ENCODE measurements at places on chromosomes 11 and 22.

- no peak for DNase-seq
Measured at GRCh38 chr11:71284525-71285092, 32.2 kb upstream of the SHANK2 start.

DNA sequence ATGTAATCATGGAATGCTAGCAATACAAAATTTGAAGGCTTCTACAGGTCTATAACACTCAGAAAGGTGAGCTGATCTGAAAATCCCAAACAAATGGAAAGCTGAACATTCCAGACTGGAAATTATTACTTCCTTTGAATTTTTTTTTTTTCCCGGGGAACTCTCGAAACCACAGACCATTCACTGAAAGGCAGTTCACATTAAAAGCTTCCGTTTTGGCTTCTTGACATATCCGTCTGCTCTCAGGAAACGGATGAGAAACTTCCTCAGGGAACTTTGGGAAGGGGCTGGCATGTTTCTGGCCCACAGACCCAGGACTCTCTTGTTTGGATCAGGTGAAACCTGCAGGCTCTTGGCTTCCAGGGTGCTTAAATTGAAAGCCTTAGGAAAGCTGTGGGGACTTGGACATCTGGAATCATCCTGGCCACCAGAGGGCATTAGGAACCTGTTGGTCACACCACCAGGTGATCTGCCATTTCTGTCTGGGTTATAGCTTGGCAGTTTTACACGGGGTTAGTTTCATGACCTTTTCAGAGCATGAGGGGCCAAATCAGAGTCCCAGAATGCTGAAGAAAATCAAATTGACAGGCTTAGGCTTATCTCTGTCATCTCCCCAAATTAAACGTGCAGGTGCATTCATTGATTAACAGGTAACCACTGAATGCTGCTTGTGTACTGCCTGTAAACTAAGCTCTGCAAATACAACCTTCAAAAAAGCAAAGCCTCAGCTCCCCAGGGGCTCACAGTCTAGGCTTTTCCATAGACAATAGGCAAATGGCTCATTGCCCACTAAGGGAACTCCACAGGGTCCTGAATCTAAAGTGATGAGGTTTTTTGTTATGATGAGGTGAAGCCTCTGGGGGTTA is 22.7 kb upstream of the GRAMD1B start:
- peak; percentile 39 for DNase-seq

DNA sequence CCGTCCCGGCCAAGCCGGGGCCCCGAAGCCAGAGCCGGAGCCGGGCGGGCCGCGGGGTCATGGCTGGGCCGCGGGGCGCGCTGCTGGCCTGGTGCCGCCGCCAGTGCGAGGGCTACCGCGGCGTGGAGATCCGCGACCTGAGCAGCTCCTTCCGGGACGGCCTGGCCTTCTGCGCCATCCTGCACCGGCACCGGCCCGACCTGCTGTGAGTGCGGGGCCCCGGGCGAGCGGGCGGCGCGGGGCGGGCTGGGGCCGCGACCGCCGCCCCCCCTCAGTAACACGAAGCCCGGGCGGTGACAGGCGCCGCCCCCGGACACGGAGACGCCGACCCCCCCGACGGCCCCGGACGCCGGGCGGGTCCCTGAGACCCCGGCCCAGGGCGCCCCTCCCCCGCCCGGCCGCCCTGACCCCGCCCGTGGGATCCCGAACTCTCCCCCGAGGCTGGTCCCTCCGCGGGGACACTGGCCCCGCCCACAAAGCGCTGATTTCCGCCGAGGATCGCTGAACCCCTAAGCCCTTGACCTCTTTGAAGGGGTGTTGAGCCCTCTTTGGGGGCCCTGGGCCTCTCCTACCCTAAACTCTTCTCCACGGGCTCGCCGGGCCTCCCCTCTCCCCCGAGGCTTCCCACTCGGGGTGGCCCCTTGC is 389 bp downstream of the MICALL1 start:
- no peak for DNase-seq

DNA sequence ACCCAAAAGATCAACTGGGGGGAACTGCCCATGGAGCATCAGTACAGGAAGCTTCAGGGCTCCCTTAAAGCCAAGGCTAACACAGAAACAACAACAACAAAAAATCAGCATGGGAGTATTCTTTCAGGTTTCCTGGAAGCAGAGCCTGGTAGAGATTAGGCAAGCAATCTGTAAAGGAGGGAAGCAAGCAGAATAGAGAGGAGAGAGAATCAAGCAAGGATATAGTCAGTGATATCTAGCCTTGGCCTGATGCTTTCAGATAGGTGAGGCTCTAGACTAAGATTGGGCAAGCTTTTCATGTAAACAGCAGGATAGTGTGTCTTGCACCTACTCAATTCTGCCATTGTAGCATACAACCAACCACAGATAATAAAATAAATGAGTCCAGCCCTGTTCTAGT is 44.4 kb upstream of the FAT3 start:
- DNase-seq, result no peak

DNA sequence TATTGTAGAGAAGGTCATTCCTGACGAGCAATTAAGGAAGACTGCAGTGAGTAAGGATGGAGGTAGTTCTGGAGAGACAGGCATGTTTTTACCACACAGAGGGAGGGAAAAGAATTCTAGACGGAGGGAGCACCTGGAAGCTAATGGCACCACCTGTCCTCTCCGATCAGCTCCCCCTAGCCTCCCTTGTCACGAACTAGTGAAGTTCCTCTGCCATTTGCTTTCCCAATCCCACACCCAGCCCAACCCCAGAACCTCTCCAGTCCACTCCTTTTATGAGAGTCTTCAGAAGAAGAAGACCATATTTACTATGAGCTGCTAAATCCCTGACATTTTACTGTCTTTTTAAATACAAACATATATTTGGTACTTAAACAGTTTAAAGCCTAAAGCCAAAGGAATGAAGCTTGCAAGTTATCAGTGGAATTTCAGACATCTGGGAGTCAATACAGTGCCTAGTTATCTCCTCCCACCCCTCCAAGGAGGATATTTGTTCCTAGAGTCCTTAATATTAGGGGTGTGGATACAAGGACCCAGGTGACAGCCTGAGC is 46.1 kb upstream of the HSPA8 start:
- no peak for DNase-seq

- no peak for DNase-seq
Measured at GRCh38 chr11:2567026-2567671, 122.3 kb downstream of the KCNQ1 start.

DNA sequence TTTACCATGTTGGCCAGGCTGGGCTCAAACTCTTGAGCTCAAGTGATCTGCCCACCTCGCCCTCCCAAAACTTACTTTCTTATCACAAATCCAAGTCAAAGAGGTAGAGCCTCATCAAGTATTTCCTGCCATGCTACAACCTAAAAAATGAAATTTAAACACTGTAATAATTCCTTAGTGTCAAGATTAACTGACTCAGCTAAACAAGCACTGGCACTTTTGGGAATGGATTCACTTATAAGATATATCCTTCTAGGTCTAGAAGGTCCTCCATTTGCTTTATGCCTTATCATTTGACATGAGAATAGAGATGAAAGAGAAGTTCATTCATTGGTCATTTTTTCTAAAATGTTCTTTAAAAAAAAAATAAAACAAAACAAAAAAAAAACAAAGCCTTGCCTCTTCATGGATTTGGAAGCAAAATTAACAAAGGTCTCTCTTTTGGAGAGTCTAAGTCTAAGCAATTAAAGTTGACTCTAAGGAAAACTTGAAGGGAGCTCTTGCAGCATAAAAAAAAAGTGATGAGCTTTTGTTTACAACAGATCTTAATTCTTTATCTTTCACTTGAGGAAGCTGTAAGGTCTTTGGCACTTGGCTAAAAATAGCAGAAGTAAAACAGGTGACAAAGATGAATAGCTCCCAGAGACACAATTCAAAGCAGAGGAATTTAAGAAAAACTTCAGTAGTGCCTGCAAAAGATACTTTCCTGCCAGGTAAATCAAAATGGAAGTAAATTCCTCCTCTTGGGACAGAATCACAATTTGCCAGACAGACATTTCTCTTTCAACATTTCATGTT is 50.3 kb downstream of the CADM1 start:
- no peak for DNase-seq
